ENCODE measurements at places on chromosomes 1 and 21. TPM values are rescaled to one million over a fixed set of nuclear protein-coding genes. Genes with fewer than 3 reads are reported as not detected.

GRCh38 chr1:228339766-228340685 lies 66.6 kb downstream of the TRIM11 start:
- no peaks in the 10 kb centered on the region for H3K4me1 ChIP-seq
- H3K27ac ChIP-seq: no peak overlapping the region
- no peaks in the 10 kb centered on the region for H3K36me3 ChIP-seq
- H3K27me3 ChIP-seq: no peaks in the 10 kb centered on the region

- H3K4me3 ChIP-seq: no peak overlapping the region
- no peak for DNase-seq
- H3K27ac ChIP-seq: peak overlapping the region; percentile 42
- peaks cover 81% of the 10 kb centered on the region for H3K36me3 ChIP-seq
Measured at GRCh38 chr1:45516036-45516435, 5.6 kb downstream of the PRDX1 start.

GRCh38 chr1:116763787-116764465 lies 9.7 kb downstream of the CD2 start:
- no peaks in the 10 kb centered on the region for H3K27me3 ChIP-seq
- peak; percentile 72 for DNase-seq
- no peaks in the 10 kb centered on the region for H3K36me3 ChIP-seq

- no peak for DNase-seq
- H3K27ac ChIP-seq: no peak overlapping the region
- H3K4me1 ChIP-seq: peaks cover 19% of the 10 kb centered on the region
- H3K27me3 ChIP-seq: peaks cover 9% of the 10 kb centered on the region
Measured at GRCh38 chr1:26468911-26469310, 3.3 kb upstream of the HMGN2 start.

GRCh38 chr1:223219318-223219635 lies 76.2 kb upstream of the TLR5 start:
- H3K4me3 ChIP-seq: no peak overlapping the region
- no peaks in the 10 kb centered on the region for H3K4me1 ChIP-seq
- H3K36me3 ChIP-seq: no peaks in the 10 kb centered on the region
- no peaks in the 10 kb centered on the region for H3K27me3 ChIP-seq
- no peak overlapping the region for H3K27ac ChIP-seq
- DNase-seq: no peak

FAM229A gene
- total RNA-seq: 0.27 TPM

CD84 gene
- not detected for total RNA-seq

PAPPA2 gene
- total RNA-seq: 1.4 TPM
